ENCODE measurements at places on chromosomes 12 and 14.

GRCh38 chr12:106227641-106228319, 20.0 kb downstream of the CKAP4 start:
- no peak for DNase-seq

DNA sequence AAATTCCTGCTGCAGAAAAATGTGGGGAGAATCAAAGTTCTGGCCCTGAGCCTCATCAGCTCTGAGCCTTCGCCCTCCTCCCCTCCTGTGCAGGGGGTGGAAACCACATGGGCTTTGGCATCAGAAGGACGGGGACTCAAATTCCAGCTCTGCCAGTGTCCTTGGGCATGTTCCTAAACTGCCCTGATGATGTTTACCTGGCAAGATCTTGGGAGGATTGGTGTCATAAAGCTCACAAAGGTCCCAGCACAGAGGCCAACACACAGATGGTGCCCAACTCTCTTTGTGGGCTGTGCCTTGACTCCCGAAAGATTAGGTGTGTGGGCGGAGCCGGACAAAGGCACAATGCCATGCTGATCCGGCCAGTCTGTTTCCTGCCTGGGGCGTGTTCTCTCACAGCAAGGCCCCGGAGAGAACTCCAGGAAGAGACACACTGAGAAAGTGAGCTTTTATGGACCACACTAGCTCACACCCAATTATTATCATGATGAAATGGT, 20.5 kb upstream of the CLMN start:
- DNase-seq = no peak

DNA sequence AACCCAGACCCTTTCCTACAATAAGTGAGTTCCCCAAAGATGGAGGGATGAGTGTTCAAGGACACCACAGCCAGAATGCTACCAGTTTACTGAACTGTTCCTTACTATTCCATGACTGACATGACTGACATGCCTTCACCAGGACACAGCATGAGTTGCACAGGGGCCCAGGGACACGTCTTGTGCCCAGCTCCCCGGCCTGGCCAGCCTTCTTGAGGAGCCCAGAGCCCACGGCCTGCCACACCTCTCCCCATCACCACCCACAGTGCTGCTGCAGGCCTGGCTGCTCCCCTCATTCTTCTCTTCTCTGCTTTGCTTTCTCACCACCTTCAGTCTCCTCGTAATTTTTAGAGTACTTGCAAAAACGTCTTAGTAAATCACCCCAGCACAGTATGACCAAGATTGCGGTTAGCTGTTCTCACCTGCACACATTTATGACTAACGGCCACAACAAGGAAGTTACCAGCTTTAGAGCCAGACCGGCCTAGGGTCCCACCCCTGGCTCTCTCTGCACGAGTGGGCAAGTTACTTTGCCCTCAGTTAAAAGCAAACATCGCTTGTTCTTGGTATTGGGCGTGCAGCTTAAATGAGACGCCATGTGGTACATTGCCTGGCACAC, 18.5 kb downstream of the PPP2R5E start:
- no peak for DNase-seq

GRCh38 chr14:95659990-95660385, 26.2 kb upstream of the TCL1B start:
- DNase-seq = no peak

DNA sequence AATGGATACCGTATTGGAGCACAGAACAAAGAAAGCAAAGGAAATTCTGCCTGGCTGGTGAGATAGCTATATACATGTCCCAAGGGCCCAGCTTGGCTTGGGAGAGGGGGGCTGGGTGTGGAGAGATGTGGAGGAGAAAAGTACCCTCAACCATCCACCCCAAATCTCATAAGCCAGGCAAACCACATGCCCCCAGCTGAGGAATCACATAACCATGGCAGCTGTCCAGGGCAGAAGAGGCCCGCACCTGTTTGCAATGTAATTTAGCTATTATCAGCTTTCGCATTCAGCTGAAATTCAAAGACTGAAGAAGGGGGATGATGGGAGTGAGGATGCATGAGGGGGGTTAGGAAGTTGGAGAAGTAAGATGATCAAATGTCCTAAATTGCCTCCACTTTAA, 196.1 kb downstream of the TBX5 start:
- DNase-seq = no peak
